Stimulated activated CD4-positive, alpha-beta T cell treated with anti-CD3 and anti-CD28 coated beads, TNF-alpha, amount 100 ng/mL, for 1 hour (primary cell): ENCODE measurements at places on chromosomes 11 and 22.

DNA sequence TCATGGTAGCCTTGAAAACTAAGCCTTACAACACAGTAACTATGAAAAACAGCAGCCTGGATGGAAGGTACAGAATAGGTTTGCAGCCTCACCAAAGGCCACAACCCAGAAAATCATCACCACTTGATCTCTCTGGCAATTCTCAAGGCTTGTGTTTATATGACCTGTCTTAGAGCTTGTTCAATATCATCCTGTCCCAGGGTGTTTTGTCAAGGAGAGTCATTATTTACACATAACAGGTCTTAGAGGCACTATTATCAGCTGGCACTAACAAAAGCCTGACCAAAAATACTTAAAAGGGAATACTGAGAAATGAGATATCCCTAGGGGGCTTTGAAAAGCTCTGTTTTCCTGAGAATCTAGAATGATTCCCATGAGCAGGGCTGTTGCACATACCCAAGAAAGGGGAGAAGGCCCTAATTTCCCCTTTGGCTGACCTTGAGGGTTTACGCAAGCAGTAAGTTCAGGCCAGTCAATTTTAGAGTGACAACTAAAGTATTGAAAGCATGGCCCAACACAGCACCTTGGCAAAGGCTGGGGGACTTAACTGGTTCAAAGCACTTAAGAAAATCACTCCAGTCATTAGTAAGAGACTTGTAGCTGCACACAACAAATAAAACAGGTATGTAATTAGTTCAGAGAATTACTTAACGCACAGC lies 7.9 kb downstream of the SC5D start:
- no peak for DNase-seq

DNA sequence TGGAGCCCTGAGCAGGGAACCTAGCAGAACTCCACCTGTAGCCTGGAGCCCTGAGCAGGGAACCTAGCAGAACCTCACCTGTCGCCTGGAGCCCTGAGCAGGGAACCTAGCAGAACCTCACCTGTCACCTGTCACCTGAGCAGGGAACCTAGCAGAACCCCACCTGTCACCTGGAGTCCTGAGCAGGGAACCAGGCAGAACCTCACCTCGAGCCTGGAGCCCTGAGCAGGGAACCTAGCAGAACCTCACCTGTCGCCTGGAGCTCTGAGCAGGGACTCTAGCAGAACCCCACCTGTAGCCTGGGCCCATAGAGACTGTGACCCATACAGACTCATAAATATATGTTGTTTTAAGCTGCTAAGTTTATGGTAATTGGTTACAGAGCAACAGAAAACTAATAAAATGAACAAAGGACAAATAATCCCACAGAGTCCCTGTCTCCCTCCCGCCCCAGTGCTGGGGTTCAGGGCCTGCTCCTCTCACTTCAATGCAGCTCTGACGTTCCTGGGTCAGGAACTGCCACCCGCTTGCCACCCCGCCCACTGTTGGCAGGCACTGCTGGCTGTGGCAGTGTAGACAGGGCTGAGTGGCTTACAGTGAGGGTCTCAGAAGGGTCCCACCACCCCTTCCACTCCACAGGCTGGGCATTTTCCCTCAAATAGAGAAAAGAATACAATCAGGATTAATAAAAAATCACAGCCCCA lies 259.1 kb downstream of the TBC1D22A start:
- no peak for DNase-seq

DNA sequence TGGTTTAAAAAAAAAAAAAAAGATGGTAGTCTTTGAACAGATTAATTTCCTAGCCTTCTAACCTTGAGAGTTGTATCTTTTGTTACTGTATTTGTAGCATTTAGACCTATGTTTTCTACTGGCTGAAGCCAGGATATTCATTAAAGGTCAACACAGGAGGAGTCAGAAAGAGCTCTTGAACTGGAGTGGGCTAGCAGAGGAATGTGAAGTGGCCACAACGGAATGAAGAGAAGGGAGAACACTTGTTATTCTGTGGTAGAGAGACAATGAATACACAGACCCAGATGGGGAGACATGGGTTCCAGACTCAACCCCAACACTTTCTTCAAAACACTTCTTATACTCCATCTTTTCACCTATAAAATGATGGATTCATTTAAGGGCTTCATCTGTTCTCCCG lies 88.1 kb downstream of the RELT start:
- DNase-seq: no peak

DNA sequence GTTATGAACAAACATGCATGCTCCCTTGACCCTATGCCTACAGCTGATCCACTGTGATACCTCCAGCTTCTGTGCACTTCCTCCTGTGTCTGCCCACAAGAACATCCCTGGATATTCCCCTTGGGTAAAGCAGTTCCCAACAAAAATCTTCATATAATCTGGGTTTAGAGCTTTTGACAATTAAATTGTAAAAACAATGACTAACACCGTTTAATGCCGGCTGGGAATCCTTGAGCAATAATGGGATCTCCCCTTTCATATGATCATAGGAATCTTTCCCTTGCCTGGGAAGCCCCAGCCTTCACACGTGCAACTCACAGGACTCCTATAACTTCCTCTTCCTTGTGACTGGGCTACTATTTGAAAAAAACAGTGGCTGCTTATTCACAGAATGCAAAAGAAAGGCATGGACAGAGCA lies 6.3 kb upstream of the ZC3H12C start:
- no peak for DNase-seq

DNA sequence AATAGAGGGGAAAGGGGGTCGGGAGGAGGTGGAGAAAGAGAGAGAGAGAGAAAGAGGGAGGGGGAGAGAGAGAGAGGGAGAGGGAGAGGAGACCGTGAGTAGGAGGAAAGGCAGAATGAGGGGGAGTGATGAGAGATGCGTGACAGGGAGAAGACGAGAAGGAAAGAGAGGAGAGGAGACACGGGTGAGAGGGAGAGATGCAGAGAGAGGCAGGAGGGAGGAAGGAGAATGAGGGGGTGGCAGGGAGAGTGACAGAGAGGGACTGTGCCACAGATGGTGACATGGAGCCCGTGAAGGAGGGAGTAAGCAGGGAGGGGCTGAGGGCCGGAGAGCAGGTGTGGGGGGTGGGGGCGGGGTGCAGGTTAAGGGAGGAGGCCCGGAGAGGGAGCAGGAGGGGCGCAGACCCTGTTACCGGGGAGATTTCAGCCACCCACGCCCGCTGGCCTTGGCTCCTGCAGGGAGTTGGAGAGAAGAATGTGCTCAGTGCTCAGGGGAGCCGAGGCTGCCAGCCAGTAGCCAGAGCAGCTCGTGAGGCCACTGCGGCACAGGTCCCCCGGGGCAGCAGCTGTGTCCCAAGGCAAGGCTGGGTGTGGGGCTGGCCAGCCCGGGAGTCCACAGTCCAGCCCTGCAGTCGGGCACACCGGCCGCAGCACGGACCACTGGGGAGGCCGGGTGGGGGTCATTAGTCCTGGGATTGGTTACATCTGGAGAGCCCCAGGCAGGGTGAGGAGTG lies at the start of gene SSTR3:
TSS of gene SSTR3 (minus strand) at position 304 of the 733 bp plus-strand sequence. CDS start 4,674 bp downstream, outside the sequence.
- no peak for DNase-seq

- DNase-seq: no peak
These were observed 67.3 kb downstream of the RTL6 start for GRCh38 chr22:44430716-44431115.

- DNase-seq: no peak
These were observed 31.5 kb downstream of the PTPRJ start for GRCh38 chr11:48011798-48012391.

DNA sequence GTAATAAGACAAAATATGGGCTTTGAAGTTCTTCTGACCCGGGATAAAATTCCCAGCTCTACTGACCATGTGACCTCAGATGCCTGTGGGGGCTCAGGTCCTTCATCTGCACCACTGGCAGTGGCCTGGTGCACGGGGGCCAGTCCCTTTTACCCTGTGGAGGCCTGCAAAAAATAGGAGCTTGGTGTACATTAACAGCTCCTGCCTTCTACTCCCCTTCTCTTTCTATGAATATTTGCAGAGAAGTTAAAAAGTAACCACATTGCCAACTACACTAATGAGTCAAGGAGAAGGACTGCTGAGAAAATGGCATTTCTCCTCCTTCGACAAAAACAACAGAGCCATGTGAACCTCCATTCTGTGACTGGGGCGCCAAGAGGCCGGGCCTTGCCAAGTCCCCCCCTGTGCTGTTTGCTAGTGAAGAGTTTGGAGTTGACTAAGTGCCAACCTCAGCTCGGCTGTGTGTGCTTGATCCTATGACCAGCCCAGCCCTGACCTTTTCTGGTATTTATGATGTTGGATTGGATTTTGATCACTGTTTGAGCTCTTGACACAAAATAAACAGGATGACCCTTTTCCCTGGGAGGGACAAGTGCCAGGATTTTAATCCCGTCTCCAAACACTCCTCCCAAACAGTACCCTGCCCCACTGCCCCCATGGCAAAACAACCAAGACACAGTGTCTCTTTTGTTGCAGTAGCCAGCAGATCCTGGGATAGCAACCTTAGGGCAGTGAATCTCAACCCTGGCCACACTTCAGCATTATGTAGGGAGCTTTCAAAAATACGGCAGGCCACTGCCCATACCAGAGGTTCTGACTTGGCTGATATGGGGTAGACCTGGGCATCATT lies 380.1 kb downstream of the LARGE1 start:
- DNase-seq: no peak

GRCh38 chr22:47367107-47367690 lies 604.7 kb downstream of the TBC1D22A start:
- no peak for DNase-seq

GRCh38 chr11:108241330-108242037 lies 18.6 kb downstream of the ATM start:
- no peak for DNase-seq

GRCh38 chr22:35740616-35741015 lies 22.9 kb downstream of the APOL5 start:
- no peak for DNase-seq

DNA sequence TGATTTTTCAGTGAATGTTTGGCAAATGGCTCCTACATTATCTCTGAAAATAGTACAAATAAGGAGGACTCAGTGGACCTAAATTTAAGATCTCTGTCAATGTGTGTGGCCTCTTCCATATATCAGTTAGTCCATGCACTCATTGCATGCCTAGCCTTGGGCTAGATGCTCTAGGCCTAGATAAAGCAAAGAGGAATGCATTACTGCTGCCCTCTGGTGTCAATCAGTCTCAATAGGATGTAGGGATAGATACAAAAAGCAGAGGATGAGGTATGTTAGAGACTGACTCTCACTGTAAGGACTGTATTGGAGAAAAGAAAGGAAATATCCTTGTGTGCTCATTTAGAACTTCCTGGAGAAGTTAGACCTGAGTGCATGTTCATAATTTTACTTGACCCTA lies 42.0 kb downstream of the MS4A2 start:
- no peak for DNase-seq

GRCh38 chr11:33207408-33207985 lies 46.2 kb upstream of the CSTF3 start:
- DNase-seq: no peak
